ENCODE measurements at places on chromosomes 4 and X.

- peak; percentile 11 for DNase-seq
These were observed 17.8 kb downstream of the WDR1 start for GRCh38 chr4:10098780-10099160.

DNA sequence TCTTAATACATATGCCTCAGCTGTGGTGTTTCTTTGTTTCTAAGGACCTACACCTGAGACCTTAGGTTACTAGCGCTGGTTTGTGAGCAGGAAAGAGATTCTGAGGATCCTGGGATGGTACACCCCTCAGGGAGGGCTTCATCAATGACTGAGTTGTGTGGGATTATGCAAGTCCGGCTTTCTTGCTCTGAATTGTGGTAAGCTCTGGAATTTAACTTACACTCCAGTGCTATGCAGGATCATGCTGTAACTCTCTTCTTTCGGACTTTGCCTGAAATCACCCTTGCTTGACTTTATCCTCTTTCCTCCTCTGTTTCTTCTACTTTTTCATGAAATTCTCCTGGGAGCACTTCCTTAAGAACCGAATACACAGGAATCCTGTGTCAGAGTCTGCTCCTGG lies 431.5 kb upstream of the BOD1L1 start:
- no peak for DNase-seq

GRCh38 chr4:186917136-186917535 lies 193.5 kb upstream of the FAT1 start:
- DNase-seq: no peak

DNA sequence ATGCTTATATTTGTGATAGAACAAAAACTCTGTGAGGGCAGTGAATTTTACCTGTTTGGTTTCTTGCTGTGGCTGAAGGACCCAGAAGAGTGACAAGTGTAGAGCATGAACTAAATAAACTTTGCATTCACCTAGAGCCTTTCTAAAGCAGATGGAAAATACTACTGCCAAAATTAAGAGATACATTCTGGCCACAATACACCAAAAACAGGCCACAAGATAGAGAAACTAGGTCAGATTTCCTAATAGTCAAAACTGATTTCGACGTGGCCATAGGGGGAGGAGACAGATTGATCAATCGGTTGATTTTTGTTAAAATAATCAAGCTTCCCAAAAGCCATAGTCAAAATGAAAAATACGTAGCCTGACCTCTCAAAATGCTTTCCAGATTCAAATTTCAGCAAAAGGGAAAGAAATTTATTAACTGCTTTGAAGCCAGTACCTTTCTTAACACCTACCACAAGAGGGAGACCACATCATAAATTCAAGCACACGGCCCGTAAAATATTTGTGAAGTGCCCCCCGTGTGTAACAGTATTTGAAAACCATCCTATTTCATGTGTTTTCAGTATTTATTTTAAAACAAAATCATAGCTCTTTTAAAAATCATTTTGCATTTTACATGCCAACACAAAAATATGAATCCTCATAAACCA lies 132.4 kb downstream of the CORIN start:
- peak; percentile 89 for DNase-seq

DNA sequence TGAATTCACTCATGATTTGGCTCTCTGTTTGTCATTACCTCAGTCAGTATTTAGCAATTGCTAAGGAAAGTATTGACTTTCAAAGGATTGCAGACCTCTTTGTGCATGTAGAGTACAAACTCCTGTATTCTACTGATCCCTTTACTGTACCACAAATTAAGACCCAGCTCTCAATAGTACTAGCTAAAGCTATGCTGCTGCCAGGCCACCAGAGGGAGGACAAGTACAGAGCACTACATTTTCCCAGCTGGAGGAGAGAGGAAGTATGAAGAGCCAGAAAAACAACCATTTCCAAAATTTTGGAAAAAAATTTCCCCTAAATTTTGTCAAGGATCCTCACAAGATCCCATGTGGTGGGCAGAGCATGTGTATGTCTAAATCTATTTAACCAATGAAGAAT lies 175.0 kb upstream of the MTMR8 start:
- DNase-seq: peak; percentile 37
